ENCODE measurements at places on chromosomes 3 and 15.

DNA sequence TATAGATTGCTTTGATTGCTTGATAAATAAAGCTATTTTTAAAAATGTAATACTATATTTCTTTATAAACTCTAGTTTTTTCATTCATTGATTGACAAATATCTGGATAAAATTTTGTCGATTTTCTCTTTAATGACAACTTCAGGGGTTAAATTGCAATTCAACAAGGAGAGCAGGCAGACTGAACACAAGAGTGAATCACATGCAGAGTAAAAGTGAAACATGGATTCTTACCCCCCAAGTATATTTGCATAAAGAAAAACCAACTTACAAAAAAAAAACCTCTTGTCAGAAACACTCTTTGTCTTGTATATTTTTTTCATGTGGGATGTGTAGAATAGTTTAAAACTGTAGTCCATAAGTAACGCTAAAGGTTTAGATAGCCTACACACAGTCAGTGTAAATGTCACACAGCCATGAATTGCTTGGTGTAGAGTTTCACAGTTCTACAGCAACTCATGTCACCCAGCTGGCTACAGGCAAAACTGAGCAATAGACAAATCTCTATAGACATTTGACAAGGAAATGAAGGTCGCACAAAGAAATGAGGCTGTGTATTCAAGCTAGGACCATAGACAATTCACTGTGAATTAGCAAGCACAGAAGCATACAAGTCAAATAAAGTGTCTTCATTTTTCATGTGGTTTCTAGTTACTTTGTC lies 141.6 kb downstream of the THRB start:
- no peak for DNase-seq

- no peak for DNase-seq
These were observed 184.5 kb downstream of the TBC1D5 start for GRCh38 chr3:17557749-17558463.

- no peak for DNase-seq
These were observed 27.1 kb downstream of the FILIP1L start for GRCh38 chr3:100087198-100087597.

DNA sequence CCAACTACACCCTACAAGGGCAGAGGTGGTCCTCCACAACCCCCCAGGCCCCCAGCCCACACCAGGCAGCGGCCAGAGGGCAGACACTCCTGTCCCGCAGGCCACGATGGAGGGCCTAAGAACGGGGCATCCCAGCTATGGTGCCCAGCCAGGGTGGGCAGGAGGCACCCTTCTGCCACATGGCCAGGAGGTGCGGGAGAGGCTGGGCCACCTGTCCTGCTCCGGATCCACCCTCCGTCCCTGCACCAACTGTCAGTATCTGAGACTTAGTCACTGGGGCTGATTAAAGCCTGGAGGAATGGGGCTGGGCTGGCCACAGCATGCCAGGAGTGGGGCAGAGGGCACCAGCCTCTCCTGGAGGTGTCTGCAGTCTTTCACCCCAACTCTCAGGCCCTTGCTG lies 37.9 kb downstream of the TNK2 start:
- DNase-seq = no peak

GRCh38 chr3:31086148-31086547 lies 191.7 kb upstream of the GADL1 start:
- no peak for DNase-seq

- peak; percentile 32 for DNase-seq
These were observed 1.2 kb downstream of the EOGT start for GRCh38 chr3:69012100-69012799.

DNA sequence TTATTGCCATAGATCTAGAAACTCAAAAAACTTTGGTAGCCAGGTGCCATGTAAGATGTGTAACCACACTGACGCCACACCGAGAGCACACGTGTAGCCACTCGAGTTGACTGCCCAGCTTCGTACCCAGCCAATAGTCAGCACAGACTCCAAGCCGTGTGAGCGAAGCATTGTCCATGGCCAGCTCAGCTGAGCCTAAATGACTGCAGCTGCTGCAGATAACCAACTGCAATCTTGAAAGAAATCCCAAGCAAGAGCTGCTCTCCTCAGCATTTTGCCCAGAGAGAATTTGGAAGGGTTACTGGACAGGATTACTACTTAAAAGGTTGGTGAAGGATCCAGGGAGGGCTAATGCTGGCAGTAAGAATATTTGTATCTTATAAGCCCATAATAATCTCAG lies 193.0 kb upstream of the THRB start:
- no peak for DNase-seq

DNA sequence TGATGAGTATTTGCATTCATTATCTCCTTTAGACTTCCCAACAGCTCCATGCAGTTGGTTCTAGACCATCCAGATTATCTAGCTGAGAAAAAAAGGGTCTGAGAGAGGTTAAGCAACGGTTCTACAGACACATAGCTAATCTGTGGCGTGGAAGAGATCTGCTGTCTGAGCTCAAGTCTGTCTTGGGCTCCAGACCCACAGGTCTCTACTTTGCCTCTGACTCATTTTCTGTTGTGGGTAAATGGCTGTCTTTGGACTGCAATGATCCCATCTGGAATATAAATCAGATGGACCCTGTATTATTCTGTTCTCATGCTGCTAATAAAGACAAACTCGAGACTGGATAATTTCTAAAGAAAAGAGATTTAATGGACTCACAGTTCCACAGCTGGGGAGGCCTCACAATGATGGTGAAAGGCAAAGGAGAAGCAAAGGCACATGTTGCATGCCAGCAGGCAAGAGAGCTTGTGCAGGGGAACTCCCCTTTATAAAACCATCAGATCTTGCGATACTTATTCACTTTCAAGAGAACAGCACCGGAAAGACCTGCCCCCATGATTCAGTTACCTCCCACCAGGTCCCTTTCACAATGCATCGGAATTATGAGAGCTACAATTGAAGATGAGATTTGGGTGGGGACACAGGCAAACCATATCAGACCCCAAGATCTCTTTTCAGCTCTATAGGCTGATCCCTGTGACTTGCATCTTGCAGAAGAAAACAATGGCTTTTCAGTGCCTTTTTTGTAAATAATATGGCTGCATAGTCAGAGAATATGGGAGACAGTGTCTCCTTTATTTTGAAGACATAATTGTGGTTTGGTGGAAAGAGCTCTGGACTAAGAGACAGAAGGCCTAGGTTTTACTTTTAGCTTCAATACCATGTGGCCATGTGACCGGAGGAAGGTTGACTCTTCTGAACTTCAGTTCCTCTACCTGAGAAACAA lies 24.7 kb downstream of the CEMIP start:
- no peak for DNase-seq

DNA sequence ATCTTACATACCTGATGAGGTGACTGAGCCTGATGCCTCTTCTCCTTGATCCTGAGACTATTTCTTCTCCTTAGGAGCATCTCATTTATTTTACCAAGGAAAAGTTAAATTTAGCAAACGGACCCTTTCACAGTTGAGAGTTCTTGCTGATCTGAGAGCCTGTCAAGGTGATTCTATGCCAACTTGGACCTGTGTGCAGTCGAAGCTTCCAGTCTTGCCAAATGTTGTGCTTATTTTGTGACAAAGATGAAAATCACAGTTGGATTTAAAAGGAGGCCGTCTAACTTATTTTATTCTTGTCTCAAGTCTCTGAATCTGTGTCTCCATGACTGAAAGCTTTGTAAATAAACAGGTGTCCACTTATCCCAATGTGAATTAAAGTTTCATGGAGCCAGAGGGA lies 296.3 kb upstream of the EPHA3 start:
- DNase-seq = no peak

- no peak for DNase-seq
These were observed 171.5 kb downstream of the IL5RA start for GRCh38 chr3:2938711-2939110.

- no peak for DNase-seq
These were observed 168.6 kb downstream of the APBA2 start for GRCh38 chr15:29054171-29055045.

GRCh38 chr15:51931638-51932037 lies 39.9 kb downstream of the LEO1 start:
- DNase-seq = no peak

- no peak for DNase-seq
These were observed 157.9 kb downstream of the CHSY1 start for GRCh38 chr15:101093958-101094357.

GRCh38 chr15:74395319-74396145 lies 28.1 kb upstream of the CYP11A1 start:
- DNase-seq = no peak

DNA sequence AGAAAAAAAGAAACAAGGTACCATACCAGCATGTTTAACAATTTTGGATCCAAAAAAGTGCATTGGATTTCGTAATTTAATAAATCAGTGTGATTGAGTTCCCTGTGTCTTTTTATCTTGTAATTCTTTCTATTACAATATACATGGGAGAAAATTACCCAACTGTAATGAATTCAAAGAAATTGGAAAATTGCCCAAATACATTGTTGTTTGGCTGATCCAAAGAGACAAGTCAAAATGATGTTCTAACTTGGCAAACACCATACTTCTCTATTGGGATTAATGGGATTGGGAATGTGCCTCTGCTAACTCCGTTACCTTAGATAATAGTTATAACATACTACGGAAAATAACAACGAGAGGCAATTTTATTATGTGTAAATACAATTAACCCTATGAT lies 1097.1 kb downstream of the ROBO1 start:
- no peak for DNase-seq

DNA sequence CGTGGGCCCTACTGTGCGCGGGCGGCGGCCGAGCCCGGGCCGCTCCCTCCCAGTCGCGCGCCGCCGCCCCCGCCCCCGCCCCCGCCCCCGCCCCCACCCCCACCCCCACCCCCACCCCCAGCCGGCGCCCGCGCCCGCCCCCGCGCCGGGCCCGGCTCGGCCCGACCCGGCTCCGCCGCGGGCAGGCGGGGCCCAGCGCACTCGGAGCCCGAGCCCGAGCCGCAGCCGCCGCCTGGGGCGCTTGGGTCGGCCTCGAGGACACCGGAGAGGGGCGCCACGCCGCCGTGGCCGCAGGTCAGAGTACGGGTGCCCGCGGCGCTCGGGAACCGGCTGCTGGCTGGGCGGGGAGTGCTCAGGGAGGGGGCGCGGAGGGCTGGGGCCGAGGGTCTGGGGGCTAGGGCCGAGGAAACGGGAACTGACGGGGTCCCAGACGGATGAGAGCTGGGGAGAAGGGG lies 1.1 kb upstream of the PPARG start:
- peak; percentile 60 for DNase-seq

DNA sequence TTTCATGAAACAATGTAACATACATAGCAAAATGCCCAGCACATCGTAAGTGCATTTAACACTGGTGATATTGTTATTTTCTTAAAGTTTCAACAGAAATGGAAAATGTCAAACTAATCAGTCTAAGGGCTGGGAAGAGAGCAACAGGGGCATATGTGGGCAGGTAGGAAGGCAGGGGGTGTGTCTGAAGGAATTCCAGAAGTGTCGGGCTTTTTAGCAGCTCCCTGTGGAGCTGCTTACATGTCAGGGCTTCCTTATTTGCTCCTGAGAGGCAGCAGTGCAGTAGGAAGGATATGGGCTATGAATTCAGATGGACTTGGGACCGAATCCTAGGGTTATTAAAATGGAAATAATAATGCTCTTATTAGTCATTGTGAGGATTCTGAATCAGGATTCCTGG lies 311.6 kb downstream of the CLSTN2 start:
- DNase-seq = no peak

GRCh38 chr15:92149029-92149428 lies 244.7 kb upstream of the ST8SIA2 start:
- DNase-seq = no peak

DNA sequence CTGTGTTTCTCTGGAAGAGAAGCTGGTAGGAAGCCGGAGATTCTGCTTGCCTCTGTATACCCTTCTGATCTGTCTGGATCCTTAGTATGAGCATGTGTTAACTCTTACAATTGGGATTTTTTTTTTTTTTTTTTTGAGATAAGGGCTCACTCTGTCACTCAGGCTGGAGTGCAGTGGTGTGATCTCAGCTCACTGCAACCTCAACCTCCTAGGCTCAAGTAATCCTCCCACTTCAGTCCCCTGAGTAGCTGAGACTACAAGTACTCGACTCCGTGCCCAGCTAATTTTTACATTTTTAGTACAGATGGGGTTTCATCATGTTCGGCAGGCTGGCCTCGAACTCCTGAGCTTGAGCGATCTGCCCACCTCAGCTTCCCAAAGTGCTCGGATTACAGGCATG lies 44.5 kb downstream of the RPN1 start:
- DNase-seq = no peak

DNA sequence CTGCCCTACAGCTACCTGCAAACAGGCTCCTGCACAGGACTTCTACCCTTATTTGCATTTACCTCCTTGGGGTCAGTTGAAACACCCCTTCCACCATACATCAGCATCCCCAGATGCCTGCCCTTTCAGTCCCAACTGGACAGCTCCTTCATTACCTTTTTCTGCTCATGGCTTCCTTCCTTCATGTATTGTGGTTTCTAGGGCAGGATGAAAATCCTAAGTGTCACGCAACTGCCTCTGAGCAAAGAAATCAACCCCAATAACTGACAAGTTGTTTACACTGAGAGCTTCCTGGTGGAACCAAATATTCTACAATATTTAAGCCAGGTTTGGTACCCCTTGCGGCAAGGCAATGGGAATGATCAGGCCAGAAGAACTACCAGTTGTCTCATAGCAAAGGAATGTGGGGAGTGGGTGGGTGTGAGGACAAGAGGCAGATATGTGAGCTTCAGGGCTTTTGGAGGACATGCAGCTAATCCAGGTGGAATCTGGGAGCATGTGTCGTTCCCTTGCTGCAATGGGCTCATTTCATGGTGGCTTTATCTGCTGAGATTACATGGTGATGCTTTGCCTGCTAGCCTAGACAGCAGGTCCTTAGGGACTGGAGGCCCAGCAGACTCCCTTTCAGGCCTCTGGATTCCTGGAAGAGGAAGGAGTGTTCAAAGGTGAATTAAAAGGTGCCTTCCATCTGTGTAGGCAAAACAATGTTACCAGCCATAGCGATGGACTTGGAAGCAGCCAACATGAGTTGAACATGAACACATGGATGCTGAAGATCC lies 34.9 kb downstream of the PPCDC start:
- DNase-seq = no peak

DNA sequence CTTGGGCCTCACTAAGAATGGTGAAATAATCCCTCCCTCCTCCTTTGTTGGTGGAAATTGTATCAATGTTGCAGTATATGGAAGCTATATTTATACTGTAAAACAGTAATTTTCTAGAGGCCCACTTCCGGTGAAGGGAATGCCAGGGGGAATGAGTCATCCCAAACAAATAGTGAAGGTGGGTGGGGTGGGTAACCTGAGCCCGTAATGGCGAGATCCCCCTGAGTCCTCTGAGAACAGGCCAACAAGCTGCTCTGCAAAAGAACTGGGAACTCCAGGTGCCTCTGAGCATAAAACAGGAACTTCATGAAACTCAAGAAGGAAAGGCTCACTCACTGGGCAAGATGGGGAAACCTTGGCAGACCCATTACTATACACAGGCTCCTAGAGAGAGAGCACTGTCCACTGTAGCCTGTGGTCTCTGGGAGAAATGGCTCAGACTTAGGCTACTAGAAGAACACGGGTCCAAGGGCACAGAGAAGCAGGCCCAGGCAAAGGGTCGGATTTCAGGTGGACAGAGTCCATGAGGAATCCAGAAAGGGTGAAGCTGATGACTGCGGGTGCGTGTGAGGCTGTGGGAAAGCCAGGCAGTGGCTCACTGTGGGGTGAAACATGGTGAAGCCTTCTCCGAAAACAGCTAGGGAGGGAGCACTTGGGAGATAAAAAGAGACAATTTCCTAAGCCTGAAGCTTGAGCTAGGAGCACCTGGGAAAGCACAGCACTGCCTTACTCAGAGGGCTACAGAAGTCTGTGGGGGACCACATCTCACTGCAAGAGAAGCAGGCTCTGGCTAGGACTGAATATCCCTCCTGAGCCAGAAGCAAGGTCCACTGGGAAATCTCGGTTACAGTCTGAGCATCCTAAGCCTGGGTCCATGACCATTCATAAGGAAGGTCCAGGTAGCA lies 19.8 kb downstream of the LARP6 start:
- DNase-seq = peak; percentile 68

- no peak for DNase-seq
These were observed 34.5 kb downstream of the ESYT3 start for GRCh38 chr3:138468886-138469285.

Data from dermis blood vessel endothelial cell (primary cell).